ENCODE measurements at places on chromosomes 12 and 14.
A peak's percentile ranks its signal among the peaks of the same experiment; 100 is the strongest.

- ATAC-seq: no peak
These were observed 68.2 kb downstream of the HECTD1 start for GRCh38 chr14:31139301-31139847.

DNA sequence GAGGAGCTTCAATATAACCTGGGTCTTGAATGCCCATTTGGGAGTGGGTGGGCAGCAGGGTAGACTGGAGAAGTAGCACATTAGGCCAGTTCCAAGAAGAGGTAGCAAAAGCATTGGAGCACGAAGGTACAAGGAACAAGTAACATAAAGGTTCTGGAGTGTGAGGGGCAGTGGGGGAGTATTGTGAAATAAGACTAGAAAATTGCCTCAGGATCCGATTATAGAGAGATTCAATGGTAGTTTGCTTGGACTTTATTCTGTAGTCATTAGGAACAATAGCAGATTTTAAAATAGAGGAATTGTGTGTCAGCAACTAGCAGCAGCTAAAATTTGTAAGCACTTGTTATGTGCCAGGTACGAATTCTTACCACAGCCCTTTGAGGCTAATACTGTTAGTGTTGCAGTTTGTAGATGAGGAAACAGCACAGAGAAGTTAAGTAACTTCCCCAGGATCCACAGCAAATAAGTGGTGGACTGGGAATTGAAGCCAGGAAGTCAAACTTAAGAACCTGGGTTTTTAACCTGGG is 61.8 kb downstream of the PPFIBP1 start:
- ATAC-seq: no peak

DNA sequence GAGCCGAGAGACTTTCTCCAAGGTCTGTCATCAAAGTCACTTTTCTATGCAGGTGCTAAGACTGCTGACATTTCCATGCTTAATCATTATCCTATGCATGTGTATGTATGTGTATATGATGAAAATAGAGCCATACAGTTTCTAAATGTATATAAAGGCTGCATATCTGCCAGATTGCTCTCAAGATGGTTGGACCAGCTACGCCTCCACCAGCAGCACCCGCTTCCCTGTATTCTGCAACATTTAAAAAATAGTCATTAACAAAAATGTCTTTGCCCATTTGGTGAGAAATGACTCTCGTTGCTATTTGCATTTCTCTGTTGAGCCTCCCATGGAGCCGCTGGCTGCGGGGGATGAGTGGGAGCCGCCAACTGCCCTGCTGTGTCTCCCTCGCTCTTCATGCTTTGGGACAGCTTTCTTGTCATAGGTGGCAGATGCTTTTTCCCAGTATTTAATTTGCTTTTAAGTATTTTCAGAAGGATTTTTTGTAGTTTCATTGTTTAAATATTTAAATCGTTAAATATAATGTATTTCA is 54.7 kb downstream of the DYNC1H1 start:
- ATAC-seq: no peak

- no peak for ATAC-seq
These were observed 527.7 kb downstream of the SLC16A7 start for GRCh38 chr12:60123557-60123956.

- no peak for ATAC-seq
These were observed 16.5 kb downstream of the TPCN1 start for GRCh38 chr12:113237748-113238147.

GRCh38 chr12:123886258-123886657 is 86.4 kb downstream of the CCDC92 start:
- no peak for ATAC-seq

GRCh38 chr14:77126461-77126990 is 15.1 kb downstream of the ZDHHC22 start:
- ATAC-seq: no peak

DNA sequence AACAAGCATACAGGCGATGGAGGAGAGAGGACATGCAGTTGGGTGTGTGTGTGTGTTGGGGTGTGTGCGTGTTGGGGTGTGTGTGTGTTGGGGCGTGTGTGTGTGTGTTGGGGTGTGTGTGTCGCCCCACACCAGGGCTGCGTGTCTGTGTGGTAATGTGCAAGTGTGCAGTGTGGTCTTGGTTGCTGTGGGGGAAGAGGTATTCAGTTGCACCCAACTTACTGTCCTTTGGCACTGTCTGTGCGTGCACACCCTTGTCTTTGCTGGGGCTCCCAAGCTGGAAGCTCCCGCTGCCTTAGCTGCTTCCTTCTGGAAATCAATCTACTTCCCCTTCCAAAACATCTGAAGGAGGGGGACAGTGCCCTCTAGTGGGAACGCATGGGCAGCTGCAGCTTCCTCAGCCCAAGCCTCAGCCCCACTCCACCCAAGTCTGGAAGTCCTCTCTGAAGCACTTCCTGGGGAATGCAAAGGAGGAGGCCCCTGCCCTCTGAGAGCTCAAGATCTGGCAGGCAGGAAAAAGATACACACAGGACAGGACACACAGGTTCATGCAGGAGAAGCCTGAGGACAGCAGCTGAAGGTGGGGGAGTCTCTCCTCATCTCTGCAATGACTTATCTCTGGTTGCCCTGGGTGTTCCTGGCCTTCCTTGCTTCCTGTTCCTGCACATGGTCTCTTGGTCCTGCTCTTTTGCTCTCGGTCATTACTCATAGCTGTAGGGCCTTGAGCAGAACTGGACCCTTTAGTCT is 13.1 kb downstream of the ASIC1 start:
- ATAC-seq: peak; percentile 52

GRCh38 chr12:93407054-93407962 is 29.6 kb downstream of the NUDT4 start:
- peak; percentile 20 for ATAC-seq

- ATAC-seq: no peak
These were observed 33.8 kb upstream of the DUSP6 start for GRCh38 chr12:89386138-89386537.

- no peak for ATAC-seq
These were observed 13.5 kb downstream of the TBX3 start for GRCh38 chr12:114670291-114670980.

DNA sequence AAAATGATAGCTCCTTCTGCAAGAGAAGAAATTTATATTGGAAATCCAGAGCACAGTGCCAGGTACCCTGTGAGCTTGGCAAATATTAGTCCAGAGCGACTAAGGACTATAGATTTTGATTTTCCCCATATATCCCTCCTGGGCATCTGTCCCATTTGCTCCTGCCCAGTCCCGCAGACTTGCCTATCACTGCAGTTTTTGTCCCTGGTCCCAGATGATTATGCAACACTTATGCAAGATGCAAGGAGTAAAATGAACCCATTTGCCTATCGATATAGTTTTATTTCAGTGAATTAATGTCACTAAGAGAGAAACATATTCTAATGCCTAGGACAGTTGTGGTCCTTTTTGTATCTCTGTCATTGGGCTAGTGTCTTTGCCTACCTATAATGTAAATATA is 215.9 kb upstream of the BMP4 start:
- ATAC-seq: no peak

GRCh38 chr14:96660667-96661066 is 136.5 kb upstream of the VRK1 start:
- no peak for ATAC-seq

GRCh38 chr14:98187281-98187680 is 1084.7 kb downstream of the BCL11B start:
- no peak for ATAC-seq

- ATAC-seq: peak; percentile 46
These were observed 203.7 kb downstream of the PTPRO start for GRCh38 chr12:15526033-15526432.

- ATAC-seq: no peak
These were observed 35.6 kb upstream of the UBC start for GRCh38 chr12:124949779-124950728.

DNA sequence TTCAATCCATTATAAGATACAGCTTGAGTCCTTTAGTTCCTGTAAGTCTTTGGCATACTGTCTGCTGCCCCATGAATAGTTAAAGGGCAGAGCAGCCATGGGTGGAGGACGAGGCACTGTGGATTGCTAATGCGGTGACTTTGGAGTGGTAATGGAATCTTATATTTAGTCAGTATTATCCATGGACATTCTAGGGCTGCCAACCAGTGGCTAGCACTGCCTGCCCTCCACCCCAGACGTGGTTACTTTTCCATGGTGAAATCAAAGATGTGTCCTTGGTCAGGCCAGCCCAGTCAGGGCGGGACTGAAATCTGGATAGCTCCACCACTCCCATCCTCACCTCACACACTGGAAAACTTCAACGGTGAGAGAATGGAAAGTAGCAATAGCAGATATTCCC is 2.3 kb downstream of the TTC9 start:
- ATAC-seq: no peak

DNA sequence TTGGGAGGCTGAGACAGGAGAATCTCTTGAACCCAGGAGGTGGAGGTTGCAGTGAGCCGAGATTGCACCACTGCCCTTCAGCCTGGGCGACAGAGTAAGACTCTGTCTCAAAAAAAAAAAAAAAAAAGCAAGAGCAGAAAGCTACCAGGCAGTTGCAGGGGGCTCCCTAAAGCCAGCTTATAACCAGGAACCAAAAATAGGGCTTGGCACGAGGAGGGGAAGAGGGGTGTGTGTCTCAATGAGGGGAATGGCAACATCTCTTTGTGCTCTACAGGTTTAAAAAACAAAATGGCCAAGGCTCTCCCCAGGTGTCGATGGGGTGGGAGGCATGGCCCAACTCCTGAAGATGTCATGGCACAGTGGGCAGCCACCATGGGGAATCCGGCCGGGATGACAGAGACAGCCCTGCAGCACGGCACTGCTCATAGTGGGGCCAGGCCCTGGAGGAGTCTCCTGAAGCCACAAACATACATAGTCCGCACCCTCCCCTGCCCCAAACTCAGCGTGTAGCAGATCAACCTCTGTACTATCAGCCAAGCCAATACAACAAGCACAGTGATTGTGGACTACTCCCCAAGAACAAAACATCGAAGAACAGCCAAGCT is 16.0 kb upstream of the EIF5 start:
- no peak for ATAC-seq

DNA sequence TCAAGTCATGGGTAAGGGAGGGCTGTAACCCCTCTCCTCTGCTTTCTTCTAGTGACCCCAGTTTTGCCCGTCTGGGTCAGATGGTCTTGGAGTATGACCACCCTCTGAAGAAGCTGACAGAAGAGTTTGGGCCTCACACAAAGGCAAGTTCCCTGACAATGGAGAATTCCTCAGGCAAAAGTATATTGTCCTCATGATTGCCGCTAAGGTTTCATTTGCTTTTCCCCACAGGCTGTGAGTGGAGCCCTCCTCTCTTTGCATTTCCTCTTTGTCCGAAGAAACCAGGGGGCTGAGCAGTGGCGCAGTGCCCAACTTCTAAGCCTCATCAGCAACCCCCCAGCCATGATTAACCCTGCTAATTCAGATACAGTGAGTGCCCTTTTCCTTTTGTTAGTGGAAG is 12.1 kb downstream of the NCKAP1L start:
- ATAC-seq: no peak

DNA sequence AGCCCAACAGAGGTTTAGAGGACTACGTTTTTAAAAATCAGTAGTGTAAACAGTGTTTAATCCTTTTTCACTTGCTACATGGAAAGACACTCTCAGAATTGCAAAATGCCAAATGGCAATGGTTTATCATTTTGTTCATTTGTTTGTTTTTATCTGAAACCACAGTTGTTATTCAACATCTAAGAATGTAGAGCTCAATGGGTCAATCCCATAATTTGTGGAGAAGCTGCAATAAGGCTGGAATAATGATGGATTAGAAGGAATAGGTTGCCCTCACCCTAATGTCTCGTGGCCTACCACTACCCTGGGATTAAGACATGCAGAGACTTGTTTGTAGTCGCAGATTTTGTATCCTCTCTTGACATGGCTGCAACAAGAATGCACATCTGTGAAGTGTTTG is 115.7 kb downstream of the LLPH start:
- ATAC-seq: no peak

DNA sequence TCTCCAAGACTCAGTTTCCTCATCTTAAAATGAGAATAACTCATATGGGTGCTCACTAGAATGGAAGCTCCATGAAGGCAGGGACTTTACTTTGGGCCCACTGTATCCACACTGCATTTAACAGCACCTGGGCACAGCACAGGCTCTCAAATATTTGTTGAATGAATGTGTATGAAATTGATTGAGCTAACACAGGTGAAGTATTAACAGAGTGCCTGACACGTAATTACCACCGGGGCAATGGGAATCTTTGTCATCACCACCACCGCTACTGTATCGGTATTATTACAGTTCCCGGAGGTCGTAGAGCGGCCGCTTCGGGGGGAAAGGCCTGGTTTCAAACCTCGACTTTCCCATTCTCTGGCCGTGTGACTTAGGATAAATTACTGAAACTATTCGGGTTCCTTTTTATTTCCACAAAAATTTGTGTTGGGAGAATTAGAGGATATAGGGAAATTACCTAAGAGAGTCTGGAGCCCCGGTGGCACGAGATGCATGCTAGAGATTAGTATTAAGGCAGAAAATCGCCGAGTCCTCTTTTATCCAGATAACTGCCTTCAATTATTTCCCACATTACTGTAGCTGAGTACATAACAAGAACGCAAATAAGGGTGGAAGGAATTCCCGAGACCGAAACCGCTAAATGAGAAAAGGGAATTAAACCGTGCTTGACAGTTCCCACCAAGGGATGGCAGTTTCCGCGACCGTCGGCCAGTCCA is 1.0 kb upstream of the RIC8B start:
- no peak for ATAC-seq

DNA sequence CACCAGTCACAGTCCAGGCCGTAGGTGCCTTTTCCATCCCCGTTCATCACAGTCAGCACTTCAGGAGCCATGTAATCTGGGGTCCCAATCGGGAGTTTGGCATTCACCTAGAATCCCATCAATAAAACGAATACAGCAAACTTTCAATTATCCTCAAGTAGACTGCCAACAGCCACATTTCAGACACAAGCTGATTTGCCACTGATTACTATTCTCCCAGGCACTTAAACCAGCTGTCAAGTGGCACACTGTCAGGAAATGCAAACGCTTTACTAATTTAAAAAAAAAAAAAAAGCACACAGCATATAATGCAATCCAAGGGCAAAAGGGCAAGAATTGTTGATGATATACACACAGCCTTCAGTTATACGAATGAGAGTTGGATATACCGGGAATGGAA is 51.9 kb downstream of the CIT start:
- ATAC-seq: no peak

DNA sequence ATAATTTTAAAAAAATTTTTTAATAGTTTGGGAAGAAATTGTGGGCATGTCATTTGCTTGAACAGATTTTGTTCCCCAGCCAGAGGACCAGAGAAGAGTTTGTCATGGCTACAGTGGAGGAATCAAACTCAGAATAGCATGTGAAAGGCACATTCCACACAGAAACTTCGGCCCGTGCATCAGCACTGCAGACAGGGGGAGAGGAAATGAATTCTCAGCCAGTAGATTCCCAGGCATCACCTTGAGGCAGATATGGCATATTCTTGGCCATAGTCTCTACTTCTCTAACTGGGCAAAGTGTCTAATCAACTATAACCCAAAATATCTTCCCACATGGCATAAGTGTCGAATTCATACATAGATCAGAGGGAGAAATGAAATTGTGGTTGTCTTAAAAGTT is 153.3 kb downstream of the PRKCH start:
- no peak for ATAC-seq

GRCh38 chr12:130754234-130754901 is 38.3 kb upstream of the RIMBP2 start:
- no peak for ATAC-seq

- no peak for ATAC-seq
These were observed 1.1 kb downstream of the SCN8A start for GRCh38 chr12:51592034-51592705.
